T-cell (primary cell): ENCODE measurements at places on chromosomes 2 and 18. TPM values are rescaled to one million over a fixed set of nuclear protein-coding genes. Genes with fewer than 3 reads are reported as not detected.

Gene CYP1B1
- 0.66 TPM for total RNA-seq

Gene ANKRD39
- total RNA-seq, result 21.9 TPM

Gene VSNL1
- total RNA-seq, result 0.22 TPM

Gene ZAP70
- total RNA-seq, result 449 TPM

Gene POTEC
- total RNA-seq, result not detected

Gene ATL2
- 50.0 TPM for total RNA-seq

Gene GPR39
- not detected for total RNA-seq

Gene ABCB11
- 0.03 TPM for total RNA-seq

Gene DOCK10
- 239 TPM for total RNA-seq

Gene AQP4
- total RNA-seq, result not detected

Gene IL1RN
- total RNA-seq, result not detected

GRCh38 chr2:132884705-132885104, 214.7 kb upstream of the LYPD1 start:
- DNase-seq, result no peak

- DNase-seq, result no peak
Measured at GRCh38 chr2:161152302-161152701, 7.9 kb upstream of the TANK start.

DNA sequence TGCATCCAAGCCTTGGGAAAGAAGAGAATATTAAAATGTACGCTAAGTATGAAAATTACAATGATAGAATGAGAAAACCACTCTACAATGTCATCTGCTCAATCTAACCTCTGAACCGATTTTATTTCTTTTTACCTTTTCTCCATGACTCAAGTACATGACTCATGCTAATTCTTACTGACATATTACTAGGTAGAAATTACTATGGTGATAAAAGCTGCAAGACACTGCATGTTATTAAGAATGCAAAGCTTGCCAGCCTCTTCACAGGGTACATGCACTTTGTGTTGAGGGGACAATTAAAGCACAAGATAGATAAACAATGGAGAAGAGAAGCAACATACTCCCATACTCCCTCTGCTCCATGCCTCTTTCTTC, 20.7 kb downstream of the SFT2D3 start:
- DNase-seq, result no peak

DNA sequence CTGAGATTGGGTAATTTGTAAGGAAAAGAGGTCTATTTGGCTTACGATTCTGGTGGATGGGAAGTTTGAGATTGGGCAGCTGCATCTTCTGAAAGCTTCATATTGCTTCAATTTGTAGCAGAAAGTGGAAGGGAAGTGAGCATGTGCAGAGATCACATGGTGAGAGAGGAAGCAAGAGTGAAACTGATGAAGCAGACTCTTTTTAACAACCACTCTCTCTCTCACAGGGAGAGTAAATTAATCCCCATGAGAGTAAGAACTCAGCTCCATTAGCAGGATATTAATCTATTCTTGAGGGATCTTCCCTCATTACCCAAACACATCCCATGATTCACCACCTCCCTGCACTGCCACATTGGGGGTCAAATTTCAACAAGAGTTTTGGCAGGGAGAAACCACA, 298.5 kb upstream of the CELF4 start:
- no peak for DNase-seq

DNA sequence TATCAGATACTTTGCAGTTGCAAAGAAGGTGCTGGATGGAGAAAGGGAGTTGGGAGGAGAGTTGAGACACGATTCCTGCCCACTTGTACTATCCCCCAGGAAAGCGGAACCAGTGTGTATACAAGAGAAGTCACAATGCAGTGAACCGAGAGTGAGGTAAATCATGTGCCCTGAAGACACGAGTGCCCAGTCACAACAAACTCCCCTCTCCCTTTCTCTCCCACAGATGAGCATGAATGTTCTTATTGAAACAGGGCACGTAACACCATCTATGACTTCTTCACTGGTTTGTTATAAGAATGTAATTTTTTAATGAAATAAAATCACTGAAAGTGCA, 155.7 kb downstream of the IRS1 start:
- no peak for DNase-seq

GRCh38 chr18:23384778-23385736, 68.0 kb upstream of the RIOK3 start:
- DNase-seq, result no peak

GRCh38 chr2:82007071-82007664, 1702.6 kb upstream of the LRRTM1 start:
- DNase-seq, result no peak

GRCh38 chr2:133667085-133667484, 98.8 kb upstream of the NCKAP5 start:
- no peak for DNase-seq

- DNase-seq, result no peak
Measured at GRCh38 chr2:188884517-188884916, 89.7 kb upstream of the COL3A1 start.

GRCh38 chr18:37176621-37176934, 347.7 kb downstream of the KIAA1328 start:
- no peak for DNase-seq

DNA sequence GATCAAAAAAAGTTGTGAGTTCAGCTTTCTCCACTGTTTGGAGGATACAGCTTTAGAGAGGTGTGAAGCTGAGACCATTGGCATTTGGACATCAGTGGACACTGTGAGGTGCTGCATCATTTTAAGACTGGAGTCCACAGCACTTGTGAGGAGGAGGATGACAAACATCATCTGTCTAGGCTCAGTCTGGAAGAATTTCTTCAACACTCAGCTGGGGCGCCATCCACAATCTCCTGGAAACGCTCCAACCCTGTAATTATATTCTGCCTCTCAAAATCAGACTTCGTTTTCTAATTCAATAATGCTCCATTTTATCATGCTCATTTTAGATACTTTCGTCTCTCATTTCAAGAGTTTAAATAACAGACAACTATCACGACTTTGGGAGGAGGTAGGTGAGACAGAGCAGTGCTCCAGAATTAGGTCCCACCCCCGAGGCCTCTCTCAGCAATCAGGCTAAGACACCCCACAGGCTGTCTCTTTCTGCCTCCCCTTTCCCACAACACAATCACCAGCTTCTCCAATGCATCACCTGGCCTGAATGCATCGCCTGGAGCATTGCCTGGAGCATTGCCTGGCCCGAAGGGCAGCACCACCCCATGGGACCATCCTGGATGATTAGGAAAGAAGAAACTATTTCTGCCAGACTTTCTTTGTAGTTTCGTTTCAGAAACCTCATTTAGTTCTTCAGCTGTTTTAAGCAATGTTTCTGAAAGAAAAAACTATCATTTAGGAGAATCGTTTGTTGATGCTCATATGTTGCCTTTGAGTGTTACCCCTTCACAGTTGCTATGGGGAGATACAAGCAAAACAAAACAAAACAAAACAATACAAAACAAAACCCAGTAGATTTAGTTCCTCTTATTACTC, 37.0 kb upstream of the DPP10 start:
- DNase-seq, result no peak

DNA sequence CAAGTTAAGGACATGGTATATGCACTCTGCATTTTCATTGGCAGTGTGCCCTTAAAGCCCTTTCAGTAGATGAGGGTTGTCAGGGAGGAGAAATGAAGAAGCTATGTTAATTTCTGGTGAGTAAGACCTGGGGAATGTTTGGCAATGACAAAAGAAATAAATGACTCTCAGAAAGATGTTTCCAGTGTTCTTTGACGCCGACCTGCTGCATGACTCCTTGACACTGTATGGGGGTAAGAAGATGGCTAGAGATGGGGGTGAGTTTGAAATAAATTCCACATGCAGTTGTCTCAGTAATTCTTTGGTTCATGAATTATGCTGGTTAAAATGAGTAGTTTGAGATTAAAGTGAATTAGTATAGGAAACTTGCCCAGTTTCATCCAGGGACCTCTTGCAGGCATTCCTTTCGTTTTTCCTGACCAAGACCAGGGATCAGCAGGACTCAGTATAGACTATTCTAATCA, 5.9 kb downstream of the CCDC121 start:
- DNase-seq, result no peak

GRCh38 chr2:142223309-142223708, 92.5 kb upstream of the LRP1B start:
- no peak for DNase-seq

- DNase-seq, result no peak
Measured at GRCh38 chr2:48906633-48907032, 151.1 kb upstream of the LHCGR start.

- no peak for DNase-seq
Measured at GRCh38 chr2:233772583-233772982, 5.5 kb upstream of the MROH2A start.

GRCh38 chr18:13281406-13281805, 62.8 kb downstream of the LDLRAD4 start:
- DNase-seq, result no peak

- DNase-seq, result no peak
Measured at GRCh38 chr2:173550143-173550542, 195.5 kb downstream of the CDCA7 start.

GRCh38 chr18:43525169-43525568, 247.9 kb upstream of the SYT4 start:
- DNase-seq, result no peak

DNA sequence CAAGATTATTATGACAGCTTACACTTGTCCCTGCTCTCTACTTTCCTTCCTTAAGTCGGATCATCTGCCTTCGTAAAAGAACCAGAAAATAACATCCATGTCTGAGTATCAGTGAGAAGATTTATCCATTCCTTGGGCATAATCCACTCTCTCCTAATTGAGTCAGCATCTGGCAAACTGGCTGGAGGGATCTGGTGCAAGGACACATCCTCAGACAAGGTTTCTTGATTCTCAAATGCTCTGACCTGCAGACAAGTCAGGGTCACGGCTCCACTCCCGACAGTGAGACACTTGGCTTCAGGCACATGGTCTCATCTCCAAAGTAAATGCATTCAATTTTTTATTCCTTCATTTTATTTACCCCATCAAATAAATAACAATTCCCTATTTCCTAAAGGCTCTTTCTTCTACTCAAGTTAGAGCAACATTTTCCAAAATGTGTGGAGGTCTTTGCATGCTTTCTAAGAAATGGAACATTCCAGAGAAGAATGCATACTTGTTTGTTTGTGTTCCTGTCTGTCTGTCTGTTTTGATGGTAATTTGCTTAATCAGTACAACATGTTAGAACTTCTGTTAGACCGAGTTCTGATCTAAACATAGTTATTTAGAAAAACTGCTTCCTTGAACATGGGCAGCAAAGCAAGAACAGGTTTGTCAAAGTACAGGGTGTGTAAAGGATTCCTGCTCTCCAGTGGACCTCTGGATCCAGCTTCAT, 246.9 kb downstream of the IRS1 start:
- DNase-seq, result no peak

GRCh38 chr2:101655702-101656422, 41.6 kb upstream of the MAP4K4 start:
- DNase-seq, result no peak

DNA sequence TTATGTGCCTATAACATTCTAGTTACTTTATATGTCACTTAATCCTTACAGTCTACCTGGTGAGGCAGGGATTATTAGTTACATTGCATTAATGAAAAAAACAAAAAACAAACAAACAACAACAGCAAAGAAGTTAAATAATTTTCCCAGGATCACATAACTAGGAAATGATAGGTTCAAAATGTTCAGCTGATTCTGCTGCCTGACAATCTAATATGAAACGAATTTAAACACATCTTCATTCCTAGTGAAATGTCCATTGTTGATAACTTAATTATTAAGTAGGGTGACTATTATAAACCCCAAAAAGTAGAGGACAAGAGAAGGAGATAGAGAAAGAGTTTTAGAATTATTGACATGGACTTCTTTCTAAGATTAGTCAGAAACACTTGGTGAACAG, 22.6 kb downstream of the HOXD1 start:
- no peak for DNase-seq
